ENCODE measurements at places on chromosomes 2 and 18.
A peak's percentile ranks its signal among the peaks of the same experiment; 100 is the strongest.

DNA sequence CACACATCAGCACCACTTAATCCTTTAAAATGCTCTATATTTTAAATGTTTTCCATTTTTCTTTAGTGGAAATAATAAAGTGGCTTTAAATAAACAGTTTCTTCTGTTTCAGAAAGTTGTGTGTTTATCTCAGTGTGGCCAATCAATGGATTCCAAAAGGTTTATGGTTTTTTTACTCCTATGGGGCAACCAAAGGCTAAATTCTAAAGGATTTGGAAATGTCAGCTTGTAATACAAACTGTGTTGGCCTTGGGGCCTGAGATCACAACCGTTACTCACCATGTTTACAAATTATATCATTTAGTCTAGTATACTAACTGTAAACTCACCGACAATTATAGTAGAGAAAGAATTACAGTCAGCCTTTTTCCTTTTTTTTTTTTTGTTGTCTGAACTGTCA, 827.2 kb downstream of the EPHA4 start:
- DNase-seq = no peak

DNA sequence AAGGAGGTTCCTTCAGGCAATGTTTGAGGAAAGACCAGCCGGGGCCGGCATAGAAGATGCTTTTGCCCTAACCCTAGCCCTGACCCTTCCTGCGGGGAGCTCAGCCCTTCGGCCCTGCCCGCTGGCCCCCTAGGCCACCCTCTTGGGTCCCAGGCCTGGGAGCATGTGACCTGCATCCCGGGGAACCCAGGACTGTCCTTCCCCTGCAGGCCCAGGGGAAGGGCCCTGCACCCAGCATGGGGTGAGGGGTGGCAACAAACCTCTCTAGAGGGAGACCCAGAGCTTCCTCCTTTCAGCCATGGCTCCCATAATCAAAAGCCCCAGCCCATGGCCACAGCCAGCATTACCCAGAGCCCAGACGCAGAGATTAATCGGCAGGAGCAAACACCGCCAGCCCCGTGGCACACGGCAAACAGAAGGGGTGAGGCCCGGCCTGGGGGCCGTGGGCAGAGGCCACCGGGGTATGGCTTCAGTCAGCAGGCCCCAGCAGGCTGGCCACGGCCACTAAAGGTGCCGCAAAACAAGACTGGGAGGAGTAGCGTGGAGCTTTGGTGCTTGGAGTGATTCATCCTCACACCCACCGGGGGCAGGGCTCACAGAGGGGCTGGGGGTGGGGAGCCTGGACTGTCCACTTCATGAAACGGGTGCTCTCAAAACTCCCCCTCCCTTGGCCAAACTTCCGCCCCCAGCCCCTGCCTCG, 61.6 kb upstream of the HPCAL1 start:
- no peak for DNase-seq

GRCh38 chr18:47883771-47884413, 46.6 kb downstream of the SMAD2 start:
- DNase-seq = no peak

GRCh38 chr2:85680707-85681371, 12.8 kb upstream of the SFTPB start:
- DNase-seq = no peak

DNA sequence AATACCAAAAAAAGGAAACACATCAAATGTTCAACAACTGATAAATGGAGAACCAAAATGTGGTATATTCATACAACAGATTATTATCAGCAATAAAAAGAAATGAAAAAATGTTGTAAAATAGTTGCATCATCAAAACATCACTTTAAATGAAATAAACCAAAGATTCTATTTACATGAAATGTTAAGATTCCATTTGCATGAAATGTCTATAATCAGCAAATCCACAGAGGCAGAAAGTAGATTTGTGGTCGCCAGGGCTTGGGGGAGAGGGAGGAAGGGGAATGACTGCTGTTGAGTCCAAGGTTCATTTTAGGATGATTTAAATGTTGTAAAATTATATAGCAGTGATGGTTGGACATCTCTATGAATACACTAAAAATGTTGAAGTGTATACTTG, 181.9 kb downstream of the RTP5 start:
- DNase-seq = no peak

DNA sequence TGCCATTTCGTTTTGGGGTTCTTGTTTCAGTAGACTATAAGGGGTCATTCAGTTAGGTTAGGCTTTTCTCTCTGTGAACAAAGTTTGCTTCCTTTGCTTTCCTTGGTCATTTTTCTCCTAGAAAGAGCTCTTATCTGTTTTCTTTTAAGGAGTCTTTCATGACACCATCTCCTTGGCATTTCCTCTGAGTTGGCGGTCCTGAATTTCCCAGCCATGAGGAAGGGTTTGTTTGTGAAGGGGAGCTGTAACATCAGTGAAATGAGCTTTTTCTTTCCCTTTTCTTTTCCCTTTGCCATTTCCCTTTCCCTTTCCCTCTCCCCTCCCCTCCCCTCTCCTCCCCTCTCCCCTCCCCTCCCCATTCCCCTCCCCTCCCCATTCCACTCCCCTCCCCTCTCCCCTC, 61.7 kb downstream of the MAP4K4 start:
- peak; percentile 73 for DNase-seq

DNA sequence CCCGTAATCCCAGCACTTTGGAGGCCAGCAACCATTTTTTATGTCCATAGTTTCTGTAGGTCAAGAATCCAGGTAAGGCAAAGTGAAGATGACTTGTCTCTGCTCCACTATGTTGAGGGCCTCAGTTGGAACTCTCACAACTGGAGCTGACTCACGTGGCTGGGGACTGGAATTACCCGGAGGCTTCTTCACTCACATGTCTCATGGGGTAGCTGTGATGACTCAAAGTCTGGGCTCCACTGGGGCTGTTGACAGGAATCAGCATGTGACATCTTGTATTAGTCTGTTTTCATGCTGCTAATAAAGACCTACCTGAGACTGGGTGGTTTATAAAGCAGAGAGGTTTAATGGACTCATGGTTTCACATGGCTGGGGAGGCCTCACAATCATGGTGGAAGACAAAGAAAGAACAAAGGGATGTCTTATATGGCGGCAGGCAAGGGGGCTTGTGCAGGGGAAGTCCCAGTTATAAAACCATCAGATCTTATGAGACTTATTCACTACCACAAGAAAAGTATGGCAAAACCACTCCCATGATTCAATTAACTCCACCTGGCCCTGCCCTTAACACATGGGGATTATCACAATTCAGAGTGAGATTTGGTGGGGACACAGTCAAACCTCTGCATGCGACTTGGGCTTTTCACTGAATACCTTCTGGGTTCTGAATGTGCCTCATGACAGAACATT, 7.8 kb upstream of the PPP1R1C start:
- DNase-seq = no peak

- DNase-seq = no peak
Observed at GRCh38 chr2:239983004-239983778, 42.0 kb downstream of the NDUFA10 start.

DNA sequence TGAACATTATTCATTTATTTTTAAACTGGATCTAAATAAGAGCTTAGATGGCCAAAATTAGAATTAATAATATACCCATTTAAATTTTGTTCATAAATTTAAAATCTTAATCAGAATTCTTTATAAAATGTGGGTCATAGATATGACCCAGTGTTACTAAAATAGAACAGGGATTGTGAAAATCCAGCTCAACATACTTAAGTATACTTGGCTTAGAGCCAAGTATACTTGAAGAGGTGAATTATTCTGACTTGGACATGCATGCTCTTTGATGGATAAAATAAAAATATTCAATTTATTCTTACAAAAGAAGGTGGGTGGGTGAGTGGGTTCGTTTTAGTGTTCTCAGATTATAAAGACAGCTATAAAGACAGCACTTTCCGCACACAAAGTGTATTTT, 70.7 kb downstream of the SPOPL start:
- DNase-seq = no peak

DNA sequence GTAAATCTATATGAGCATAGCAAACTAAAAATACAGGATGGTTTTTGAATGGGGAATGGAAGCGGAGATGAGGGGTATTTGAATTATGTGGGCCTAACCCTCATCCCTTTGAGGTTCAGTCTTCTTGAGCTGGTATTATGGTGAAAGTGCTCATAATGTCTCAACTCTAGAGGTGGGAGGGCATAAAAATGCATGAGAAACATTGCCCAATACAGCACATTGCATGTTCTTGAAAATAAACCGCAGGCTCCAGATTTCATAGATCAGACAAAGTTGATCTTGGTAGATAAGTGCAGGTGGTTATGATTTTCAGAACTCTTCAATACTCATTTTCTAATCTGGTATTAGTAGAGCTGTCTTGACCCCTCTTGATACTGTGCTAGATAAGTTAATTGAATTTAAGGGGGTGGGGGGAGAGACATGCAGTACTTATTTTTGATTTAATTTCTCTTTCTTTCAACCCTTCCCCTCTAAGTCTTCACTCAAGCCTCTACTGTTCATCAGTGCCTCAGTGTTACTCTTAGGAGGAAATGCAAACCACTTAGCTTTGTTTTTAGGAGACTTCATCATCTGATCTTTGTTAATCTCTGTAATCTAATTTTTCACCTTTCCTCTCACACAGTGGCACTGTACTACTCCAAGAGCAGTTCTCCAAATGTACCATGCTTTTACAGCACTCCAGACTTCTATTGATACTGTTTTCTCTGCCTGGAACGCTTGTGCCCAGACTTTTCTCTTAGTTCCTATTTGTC, 22.2 kb downstream of the XRCC5 start:
- no peak for DNase-seq

DNA sequence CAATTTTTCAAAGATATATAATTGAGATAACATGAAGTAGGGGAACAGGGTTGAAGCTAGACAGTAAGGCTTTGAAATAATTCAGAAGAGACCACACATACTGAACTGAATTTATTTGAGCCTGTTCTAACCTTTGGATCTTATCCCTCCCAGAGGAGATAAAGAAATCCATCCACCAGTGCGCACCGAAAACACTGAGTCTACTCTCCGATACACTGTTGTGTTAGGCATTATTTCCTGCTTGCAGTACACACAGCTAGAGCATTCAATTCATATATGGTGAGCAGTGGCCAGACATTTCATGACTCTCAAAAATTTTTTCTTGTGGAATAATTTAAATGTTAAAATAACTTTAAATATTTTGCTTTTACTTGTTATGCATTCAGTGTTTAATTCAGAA, 342.7 kb downstream of the GPD2 start:
- no peak for DNase-seq

DNA sequence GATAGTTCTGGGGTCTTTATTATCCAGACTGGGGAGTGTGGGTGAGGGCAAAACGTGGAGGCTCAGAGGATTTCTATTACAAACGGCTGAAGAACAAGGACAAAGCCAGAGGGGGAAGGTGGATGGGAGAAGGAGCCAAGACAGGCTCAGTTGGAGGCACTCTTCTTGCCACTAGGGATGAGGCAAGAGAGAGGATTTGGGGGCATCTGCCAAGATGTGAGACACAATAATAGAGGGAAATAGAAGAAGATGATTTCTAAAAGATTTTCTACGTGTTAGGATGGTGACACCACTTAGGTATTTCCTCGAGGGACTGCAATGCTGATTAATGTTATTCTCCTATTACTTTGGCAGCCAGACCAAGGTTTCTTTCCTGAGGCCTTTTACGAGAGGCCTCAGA, 71.8 kb downstream of the APOB start:
- no peak for DNase-seq

GRCh38 chr2:189676471-189676870, 2.0 kb downstream of the ANKAR start:
- no peak for DNase-seq

DNA sequence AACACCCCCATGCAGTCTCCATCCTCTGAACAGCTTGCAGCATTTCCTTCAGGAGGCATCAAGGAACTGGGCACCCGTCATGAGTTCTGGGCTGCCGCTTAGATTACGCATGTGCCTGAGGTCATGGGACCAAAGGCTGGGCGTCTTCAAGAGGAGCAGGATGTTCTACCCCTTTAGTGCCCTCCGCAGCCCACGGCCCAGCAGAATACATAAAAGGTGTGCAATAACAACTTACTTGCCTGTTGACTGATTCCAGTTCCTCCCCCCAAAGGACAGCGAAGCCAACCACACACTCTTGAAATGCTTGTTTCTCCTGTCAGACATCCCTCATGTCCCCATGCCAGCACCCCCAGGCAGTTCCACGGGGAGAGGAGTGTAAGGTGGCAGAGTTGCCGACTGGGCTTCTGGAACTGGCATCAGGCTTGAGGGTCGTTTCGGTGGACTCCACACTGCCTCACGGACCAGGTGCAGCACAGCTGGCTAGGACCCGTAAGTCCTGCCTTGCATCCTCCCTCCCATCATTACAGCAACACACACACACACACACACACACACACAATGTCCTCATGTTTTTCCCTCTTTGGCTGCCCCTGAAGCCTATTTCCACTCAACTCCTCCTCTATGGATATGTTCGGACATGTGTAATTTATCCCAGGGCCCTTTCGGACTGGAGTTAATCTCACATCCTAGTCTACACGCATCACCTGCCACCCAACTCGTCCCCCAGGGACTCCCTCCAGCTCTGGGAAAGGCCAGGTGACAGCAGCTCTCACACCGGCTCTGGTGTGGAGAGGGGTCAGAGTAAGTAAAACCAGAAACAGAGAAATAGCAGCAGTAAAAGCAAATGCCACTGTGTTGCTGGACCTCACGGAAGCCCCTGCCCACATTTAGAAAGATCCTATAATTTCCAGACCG, 200.7 kb downstream of the BCL11A start:
- DNase-seq = no peak

DNA sequence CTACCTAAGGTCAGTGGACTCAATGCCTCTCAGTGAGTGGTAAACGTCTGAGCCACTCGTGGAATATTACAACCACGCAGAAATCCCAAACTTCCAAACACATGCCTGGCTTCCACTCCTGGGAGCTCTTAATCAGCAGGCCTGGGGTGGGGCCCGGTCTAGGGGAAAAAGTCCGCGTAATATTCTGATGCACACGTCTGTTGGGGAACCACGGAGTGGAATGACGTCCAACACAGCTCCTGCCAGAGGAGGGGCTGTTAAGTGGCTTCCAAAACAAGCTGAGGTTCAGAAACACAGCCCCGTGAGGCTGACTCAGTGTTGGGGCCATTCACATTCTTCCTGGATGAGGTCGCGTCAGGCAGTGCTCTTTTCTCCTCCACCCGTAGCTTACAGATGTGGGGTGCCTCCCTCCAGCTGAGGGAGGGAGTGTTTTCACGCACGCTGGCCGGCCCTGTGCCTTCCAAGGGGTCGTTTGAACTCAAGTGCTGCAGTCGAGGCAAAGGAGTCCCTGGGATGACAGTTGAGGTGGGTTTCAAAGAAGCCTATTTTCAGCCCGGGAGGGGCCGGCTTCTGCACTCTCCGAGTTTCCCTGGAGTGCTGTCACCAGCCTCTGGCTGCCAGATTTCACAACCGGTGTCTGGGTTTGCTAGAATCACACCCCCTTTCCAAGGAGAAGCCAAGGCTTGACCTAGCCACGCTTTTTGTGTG, 73.1 kb downstream of the ACKR3 start:
- DNase-seq = peak; percentile 84

Data from smooth muscle cell of the brain vasculature (primary cell).